ENCODE measurements at places on chromosomes 6 and 20.

DNA sequence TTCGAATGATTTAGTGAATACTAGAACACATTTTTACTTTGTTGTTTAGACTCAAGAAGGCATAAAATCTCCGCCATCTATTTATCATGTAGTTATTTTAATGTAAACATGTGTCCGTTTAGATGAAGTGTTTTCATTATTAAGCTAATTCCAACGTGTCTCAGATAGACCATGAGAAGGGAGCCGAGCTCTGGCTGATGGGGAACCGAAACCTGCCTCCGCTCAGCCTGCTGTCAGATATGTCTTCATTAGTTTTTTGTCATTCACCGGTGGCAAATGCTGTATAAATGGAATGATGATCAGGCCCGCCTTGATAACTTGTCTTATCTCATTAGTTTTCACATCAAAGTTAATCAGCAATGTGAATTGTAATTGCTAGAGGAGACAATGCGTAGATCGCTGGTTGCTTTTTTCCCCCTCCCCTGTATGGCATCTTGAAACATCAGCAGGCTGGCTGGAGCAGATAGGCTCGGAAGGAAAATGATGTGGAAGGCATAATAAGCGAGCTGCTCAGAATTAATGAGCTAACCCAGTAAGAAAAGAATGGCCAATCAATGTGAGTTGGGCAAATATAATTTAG lies 136.4 kb downstream of the LINC00237 start:
- no peak for DNase-seq

DNA sequence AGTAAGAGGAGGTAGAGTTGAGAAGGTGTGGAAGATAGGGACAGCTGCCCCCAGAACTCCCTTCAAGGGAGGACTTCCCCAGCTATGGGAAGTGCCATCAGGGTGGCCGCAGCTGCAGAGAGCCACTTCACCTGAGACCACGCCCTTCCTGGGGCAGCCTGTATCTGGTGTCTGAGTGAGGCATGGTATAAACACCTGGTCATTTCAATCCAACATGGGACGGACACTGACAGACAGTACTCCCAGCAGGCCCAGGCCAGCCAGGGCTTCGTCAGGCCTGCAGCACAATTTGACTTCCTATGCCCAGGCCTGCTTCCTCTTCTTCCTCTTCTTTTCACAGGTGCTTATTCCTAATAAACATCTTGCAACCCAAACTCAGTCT lies 4.5 kb downstream of the SOX12 start:
- DNase-seq, result no peak

- no peak for DNase-seq
Measured at GRCh38 chr6:54860739-54861138, 14.2 kb downstream of the FAM83B start.

- no peak for DNase-seq
Measured at GRCh38 chr6:11221623-11222384, 10.7 kb downstream of the NEDD9 start.

- DNase-seq, result no peak
Measured at GRCh38 chr20:25584905-25585704, at the start of gene NINL. Gene NINL (minus strand): TSS chr20:25585531. CDS start chr20:25526587, 58,944 bp downstream.

GRCh38 chr6:151940307-151940706 lies 132.8 kb downstream of the ESR1 start:
- no peak for DNase-seq

GRCh38 chr20:35263532-35264341 lies 14.2 kb downstream of the MMP24OS start:
- DNase-seq, result no peak
